ENCODE measurements at places on chromosomes 11 and 22.

DNA sequence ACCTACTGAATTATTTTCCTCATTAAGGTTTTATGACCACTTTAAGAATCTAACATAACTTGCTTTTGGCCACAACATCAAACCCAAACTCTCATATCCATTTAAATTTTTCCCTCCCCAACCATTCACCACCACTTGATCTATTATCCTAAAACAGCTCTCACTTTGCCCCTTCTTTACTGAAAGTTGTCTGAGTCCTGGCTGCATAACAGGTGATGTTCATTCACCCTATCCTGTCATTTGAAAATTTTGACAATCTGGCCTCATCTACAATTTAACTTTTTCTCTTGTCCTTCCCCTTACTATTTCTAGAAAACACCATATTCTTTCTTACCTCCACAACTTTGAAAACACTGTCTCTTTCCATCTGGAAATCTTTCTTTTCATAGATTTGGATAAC, 89.3 kb downstream of the BDNF start:
- no peak overlapping the region for H3K4me3 ChIP-seq
- no peaks in the 10 kb centered on the region for H3K36me3 ChIP-seq
- H3K27ac ChIP-seq = no peak overlapping the region
- DNase-seq = no peak
- no peaks in the 10 kb centered on the region for H3K27me3 ChIP-seq

DNA sequence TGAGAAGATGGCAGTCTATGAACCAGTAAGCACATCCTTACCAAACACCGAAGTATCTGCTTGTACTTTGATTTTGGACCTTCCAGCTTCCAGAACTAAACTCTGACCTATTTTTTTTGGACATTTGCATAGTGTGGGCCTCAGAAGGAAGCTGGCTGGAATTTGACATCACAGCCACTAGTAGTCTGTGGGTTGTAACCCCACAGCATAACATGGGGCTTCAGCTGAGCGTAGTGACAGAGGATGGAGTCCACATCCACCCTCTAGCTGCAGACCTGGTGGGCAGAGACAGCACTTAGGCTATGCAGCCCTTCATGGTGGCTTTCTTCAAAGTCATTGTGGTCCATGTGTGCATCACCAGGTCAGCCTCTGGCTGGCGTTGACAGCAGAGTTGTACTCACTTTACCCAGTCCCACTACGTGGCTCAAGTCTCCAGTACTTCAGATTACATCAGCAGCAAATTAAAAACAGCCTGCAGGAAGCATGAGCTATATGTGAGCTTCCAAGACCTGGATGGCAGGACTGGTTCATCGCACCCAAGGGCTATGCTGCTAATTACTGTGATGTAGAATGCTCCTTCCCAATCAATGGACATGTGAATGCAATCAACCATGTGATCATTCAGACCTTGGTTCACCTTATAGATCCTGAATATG, 58.6 kb upstream of the VPREB1 start:
- no peak overlapping the region for H3K4me3 ChIP-seq
- H3K27me3 ChIP-seq = no peaks in the 10 kb centered on the region
- no peak for DNase-seq
- H3K36me3 ChIP-seq = no peaks in the 10 kb centered on the region
- H3K4me1 ChIP-seq = no peaks in the 10 kb centered on the region

GRCh38 chr11:20315800-20316199, 47.7 kb upstream of the HTATIP2 start:
- H3K4me3 ChIP-seq = no peak overlapping the region
- H3K27ac ChIP-seq = no peak overlapping the region
- no peak for DNase-seq
- H3K4me1 ChIP-seq = no peaks in the 10 kb centered on the region
- no peaks in the 10 kb centered on the region for H3K36me3 ChIP-seq
- H3K27me3 ChIP-seq = no peaks in the 10 kb centered on the region

- H3K4me3 ChIP-seq = no peak overlapping the region
Observed at GRCh38 chr11:1267441-1268100, 41.9 kb downstream of the TOLLIP start.

DNA sequence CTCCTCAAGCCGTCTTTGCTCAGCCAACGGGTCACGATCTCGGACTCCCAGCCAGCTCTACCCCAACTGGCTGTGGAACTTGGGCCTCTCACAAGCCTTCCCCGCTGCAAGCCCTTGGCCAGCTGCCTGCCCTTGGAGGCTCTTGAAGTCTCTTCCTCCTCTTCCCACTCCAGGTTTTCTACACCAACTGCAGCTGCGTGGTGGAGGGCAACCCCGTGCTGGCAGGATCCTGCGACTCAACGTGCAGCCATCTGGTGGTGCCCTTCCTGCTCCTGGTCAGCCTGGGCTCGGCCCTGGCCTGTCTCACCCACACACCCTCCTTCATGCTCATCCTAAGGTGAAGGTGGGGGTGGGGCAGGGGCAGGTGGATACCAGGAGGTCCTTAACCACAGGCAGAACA, 40.5 kb upstream of the TPBGL start:
- H3K4me1 ChIP-seq = peaks cover 6% of the 10 kb centered on the region
- H3K36me3 ChIP-seq = peaks cover 3% of the 10 kb centered on the region
- DNase-seq = no peak
- no peak overlapping the region for H3K4me3 ChIP-seq
- no peak overlapping the region for H3K27ac ChIP-seq

- H3K36me3 ChIP-seq = no peaks in the 10 kb centered on the region
- DNase-seq = no peak
- no peak overlapping the region for H3K4me3 ChIP-seq
- peaks cover 46% of the 10 kb centered on the region for H3K4me1 ChIP-seq
- H3K27me3 ChIP-seq = no peaks in the 10 kb centered on the region
- peak overlapping the region; percentile 53 for H3K27ac ChIP-seq
Observed at GRCh38 chr11:72776844-72777754, 16.7 kb downstream of the STARD10 start.

DNA sequence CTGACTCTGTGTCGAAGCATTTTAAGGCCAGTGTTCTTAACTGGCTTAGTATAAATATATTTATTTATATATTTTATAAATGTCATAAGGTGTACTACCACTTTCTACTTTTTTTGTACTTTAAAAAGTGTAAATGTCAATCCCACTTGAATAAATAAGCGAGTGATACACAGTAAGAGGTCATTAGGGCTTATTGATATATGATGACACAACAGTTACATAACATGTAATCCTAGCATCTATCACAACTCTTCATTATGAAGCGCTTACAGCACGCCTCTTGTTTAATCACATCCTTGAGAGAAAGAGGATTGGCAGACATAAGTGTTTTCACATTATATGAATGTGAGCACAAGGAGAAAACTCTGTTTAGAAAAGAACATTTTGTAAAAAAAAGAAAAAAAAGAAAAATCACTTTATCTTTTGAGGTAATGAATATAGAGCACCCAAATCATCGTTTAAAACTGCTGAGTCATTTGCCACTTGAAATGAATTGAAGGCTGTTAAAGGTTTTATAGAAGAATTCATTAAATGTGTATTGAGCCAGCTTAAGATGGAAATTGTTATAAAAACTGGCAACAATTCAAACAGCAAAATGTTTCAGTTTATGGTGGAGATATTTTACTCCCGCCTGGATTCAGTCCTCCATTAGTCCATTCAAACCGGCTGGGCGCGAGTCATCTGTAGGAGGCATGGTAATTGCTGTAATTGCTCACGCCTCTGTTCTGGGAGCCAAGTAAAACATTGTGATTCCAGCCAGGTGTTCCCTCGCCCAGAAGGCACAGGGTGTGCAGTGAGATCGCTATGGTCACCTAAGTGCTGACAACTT, 627.3 kb upstream of the KIRREL3 start:
- H3K27ac ChIP-seq = no peak overlapping the region
- H3K4me1 ChIP-seq = no peaks in the 10 kb centered on the region
- no peaks in the 10 kb centered on the region for H3K27me3 ChIP-seq
- no peak for DNase-seq
- no peak overlapping the region for H3K4me3 ChIP-seq

- peak overlapping the region; percentile 50 for H3K27ac ChIP-seq
- H3K4me3 ChIP-seq = no peak overlapping the region
- peak; percentile 81 for DNase-seq
- peaks cover 34% of the 10 kb centered on the region for H3K4me1 ChIP-seq
- no peaks in the 10 kb centered on the region for H3K27me3 ChIP-seq
Observed at GRCh38 chr11:1458340-1459218, 28.0 kb downstream of the MOB2 start.

All from upper lobe of left lung (tissue), 6 donors.